Stimulated activated CD4-positive, alpha-beta T cell treated with anti-CD3 and anti-CD28 coated beads, TNF-alpha, amount 100 ng/mL, for 24 hours (primary cell): ENCODE measurements at places on chromosomes 3 and 15.

DNA sequence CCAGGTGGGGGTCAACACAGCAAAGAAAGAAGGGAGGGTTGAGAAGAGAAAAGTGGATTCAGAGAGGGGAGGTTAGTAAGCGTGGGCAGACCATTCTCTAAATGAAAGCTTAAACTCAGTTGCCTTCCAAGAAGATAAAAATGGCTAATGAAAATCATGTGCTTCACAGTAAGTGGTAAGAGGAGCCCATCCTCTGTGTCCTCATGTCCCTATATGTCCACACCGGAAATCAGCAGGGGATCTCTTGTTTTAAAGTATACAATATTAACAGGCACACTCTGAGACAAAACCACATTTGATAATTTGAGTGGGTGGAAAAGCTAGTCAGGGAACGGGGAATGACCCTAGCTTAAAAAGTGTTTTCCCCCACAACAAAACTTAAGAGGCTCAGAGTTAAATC, 4.4 kb upstream of the FOXP1 start:
- DNase-seq = no peak

GRCh38 chr3:44411031-44411645, 66.3 kb downstream of the ZNF445 start:
- no peak for DNase-seq

GRCh38 chr3:170499562-170500156, 81.0 kb downstream of the CLDN11 start:
- DNase-seq = no peak

- DNase-seq = no peak
These were observed 32.1 kb downstream of the ST6GAL1 start for GRCh38 chr3:186962445-186962844.

DNA sequence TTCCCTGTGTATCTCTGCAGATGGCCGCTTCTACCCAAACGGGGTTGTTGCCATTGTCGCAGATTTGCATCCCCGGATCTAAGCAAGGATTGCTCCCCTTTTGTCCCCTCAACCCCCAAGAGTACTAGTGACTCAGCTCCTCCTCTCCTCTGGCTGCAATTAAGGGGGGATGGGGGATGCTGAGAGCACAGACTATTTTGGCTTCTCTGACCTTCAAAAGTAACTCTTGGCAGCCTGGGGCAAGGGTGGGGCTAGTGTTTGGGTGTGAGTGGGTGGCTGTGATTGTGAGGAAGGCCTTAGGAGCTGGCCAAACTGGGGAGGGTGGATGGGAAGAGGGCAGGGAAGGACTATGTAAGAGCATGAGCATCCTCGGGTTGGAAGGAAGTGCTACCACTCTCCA, 1.2 kb upstream of the MAP1A start:
- DNase-seq = no peak

DNA sequence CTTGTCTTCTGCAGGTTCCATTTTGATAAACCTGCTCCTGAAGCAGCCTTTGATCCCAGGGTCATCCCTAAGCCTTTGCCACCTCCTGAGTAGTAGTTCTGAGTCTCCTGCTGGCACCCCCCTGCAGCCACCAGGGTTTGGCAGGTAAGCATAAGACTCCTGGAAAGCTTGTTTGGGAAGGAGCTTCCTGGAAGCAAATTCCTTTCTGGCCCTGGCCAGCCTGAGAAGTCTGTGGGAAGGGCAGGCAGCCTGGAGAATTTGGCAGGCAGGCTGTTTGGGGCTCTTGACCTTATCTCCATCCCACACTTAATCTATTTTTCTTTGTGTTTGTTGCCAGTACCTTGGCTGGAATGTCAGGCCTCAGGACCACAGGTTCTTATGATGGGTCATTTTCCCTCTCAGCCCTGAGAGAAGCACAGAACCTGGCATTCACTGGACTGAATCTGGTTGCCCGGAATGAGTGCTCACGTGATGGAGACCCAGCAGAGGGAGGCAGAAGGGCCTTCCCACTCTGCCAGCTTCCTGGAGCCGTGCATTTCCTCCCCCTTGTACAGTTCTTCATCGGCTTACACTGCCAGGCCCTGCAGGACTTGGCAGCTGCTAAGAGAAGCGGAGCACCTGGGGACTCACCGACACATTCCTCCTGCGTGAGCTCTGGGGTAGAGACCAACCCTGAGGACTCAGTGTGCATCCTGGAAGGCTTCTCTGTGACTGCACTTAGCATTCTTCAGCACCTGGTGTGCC, 13.4 kb downstream of the ATRIP start:
- no peak for DNase-seq

DNA sequence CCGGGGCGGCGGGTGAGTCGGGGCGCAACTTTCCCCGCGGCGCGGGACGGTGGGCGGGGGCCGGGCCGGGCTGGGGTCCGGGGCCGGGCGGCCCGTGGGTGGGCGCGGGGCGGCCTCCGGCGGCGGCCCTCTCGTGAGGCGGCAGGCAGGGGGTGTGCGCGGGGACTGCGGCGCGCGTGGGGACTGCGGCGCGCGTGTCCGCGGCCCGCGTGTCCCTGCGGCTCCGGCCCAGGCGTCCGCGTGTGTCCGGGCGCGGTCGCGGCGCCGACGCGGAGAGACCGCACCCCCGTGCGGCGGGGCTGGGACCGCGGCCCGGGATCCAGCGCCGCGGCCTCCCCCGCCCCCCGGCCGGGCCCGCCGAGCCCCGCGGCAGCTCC, 349 bp downstream of the PLXNA1 start:
- no peak for DNase-seq

- DNase-seq = no peak
These were observed 897 bp upstream of the TLE3 start for GRCh38 chr15:70098461-70099166.

GRCh38 chr3:12878141-12878574, 36.8 kb upstream of the RPL32 start:
- no peak for DNase-seq

GRCh38 chr3:183930086-183930485, 45.4 kb upstream of the PARL start:
- DNase-seq = no peak

DNA sequence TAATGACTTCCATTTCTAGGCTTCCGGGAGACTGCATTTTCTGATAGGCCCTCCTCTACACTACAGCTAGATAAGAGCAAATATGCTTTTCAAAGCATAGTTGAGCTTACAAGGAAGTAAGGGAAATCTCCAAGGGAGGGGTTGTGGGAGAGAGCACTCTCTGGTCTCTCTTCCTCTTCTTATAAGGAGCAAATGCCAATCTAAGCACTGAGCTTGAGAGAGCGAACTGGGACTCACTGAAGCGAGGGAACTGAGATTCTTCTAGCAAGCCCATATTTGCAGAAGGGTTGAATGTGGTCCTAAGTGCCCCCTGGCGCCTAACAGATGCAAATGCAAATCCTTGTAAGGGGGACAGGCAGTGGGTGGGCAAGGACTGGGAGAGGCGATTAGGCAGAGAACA, 164.8 kb downstream of the ERC2 start:
- DNase-seq = no peak

- no peak for DNase-seq
These were observed 64.2 kb upstream of the LCTL start for GRCh38 chr15:66629817-66630576.

DNA sequence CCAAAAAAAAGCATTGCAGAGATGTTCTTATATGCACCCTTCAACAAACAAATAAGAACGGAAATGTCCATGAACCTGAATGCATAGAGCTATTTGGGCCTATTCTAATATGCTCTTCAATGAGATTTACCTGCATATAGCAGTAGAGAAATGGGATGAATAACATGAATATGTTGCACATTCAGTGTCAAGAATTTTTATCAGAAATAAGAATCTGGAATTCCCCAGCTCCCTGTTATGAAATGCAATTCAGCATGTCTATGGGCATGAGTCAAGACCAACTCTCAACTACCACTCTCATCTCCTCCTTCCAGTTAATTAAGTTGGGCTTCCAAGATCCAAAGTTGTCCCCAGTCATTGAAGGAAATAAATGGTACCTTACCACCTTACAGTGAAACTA, 133.7 kb upstream of the ALCAM start:
- no peak for DNase-seq

GRCh38 chr3:31947671-31948091, 33.4 kb downstream of the OSBPL10 start:
- DNase-seq = no peak
